ENCODE measurements at places on chromosomes 3 and 15.

DNA sequence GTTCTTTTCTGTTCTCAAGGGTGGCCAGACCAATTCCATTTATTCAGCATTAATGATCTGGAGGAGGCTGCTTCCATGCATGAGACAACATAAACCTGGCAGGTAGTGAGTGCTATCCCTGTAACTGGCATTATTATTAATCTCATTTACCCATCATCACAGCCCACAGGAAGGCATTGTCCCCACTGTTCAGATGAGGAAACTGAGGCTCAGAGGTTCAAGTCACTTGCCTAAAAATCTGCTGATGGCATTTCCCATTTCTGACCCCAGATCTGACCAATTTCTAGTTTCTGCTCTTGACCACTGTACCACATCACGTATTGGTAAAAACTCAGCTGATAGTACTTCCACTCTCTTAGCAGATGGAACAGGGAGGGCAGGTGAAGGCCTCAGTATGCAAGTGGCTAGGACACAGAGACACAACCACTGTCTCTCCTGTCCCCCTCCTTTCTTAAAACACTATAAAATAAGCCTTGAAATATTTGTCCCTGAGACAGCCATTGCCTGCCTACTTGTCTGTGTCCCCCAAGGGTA, 36.1 kb downstream of the TRANK1 start:
- no peak for DNase-seq
- H3K4me1 ChIP-seq = peaks cover 2% of the 10 kb centered on the region
- H3K27me3 ChIP-seq = no peaks in the 10 kb centered on the region

- no peaks in the 10 kb centered on the region for H3K4me1 ChIP-seq
- no peak for DNase-seq
- H3K27me3 ChIP-seq = no peaks in the 10 kb centered on the region
- no peak overlapping the region for H3K27ac ChIP-seq
- no peak overlapping the region for H3K4me3 ChIP-seq
Measured at GRCh38 chr3:76509179-76509830, 530.6 kb upstream of the ROBO2 start.

- H3K27me3 ChIP-seq = no peaks in the 10 kb centered on the region
- H3K4me1 ChIP-seq = no peaks in the 10 kb centered on the region
- no peaks in the 10 kb centered on the region for H3K36me3 ChIP-seq
Measured at GRCh38 chr3:124097362-124098131, 105.6 kb upstream of the ROPN1 start.

DNA sequence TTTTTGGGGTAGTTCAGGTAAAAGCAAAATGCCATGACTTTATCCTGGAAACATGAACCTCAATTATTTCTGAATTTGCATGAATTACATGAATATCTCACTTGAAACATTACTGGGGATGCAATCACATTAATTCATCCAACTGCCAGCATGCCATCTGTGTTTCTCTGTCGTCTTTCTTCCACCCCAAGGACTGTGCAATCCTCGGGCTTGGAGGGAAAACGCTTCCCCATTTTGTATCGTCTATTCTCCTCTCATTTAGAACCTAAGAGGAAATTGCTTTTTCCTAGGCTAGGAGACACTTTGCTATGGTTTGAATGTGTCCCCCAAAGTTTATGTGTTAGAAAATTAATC, 109.4 kb downstream of the SQOR start:
- H3K36me3 ChIP-seq = no peaks in the 10 kb centered on the region
- no peaks in the 10 kb centered on the region for H3K27me3 ChIP-seq
- H3K27ac ChIP-seq = no peak overlapping the region
- H3K4me3 ChIP-seq = no peak overlapping the region

DNA sequence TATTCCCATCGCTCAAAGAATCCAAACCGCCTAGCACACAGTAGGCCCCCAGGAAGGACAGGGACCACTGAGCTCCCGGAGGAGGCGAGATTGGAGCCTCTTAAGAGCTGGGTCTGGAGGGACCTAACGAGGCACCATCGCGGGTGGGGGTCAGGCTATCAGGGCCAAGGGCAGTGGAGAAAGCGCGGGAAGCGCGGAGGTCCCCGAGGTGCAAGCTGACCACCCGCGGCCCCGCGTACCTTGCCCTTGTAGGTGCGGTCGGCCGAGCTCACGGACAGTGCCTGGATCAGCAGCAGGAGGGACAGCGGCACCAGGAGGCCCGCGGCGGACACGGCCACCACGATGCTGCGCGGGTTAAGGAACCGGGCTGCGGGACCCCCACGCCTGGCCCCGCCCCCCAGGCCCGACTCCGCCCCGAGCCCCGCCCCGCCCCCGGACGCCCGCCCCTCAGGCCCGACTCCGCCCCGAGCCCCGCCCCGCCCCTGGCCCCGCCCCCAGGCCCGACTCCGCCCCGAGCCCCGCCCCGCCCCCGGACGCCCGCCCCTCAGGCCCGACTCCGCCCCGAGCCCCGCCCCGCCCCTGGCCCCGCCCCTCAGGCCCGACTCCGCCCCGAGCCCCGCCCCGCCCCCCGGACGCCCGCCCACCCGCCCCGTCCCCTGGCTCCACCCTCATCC, 3.9 kb downstream of the ZDHHC19 start:
- no peaks in the 10 kb centered on the region for H3K36me3 ChIP-seq
- H3K27ac ChIP-seq = no peak overlapping the region
- H3K4me3 ChIP-seq = peak overlapping the region; percentile 67
- peaks cover 3% of the 10 kb centered on the region for H3K27me3 ChIP-seq

DNA sequence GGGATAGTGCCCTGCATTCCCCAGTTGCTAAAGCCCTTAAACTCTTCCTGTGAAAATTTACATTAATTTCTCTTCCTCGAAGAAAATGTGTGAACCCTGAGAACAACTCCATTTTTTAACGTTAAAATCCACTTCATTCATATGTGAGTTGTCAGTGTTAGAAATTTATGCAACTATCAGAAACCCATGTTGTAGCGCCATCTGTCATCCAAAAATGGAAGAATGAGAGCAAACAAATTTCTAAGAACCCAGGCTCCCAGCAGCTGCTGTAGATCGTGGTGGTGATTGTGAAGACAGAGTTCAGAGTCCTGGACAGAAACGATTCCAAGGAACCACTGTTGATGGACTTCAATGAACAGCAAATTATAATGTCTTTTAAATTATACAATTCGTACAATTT, 179.7 kb upstream of the NDN start:
- H3K27ac ChIP-seq = no peak overlapping the region
- no peaks in the 10 kb centered on the region for H3K4me1 ChIP-seq
- H3K4me3 ChIP-seq = no peak overlapping the region
- H3K36me3 ChIP-seq = no peaks in the 10 kb centered on the region

DNA sequence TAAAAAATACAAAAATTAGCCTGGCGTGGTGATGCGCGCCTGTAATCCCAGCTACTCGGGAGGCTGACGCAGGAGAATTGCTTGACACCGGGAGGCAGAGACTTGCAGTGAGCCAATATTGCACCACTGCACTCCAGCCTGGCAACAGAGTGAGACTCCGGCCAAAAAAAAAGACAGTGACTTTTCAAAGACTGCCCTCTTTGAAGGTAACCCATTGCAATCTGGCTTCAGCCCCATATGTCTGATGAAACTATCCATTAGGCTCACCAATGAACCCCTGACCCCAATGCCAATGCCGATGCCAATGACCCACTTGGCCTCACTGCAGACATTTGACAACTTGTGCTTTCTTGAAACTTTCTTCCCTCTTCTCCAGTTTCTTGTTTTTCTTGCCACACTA, 54.3 kb downstream of the NCEH1 start:
- H3K4me3 ChIP-seq = no peak overlapping the region
- H3K27me3 ChIP-seq = no peaks in the 10 kb centered on the region
- H3K4me1 ChIP-seq = peaks cover 2% of the 10 kb centered on the region
- no peaks in the 10 kb centered on the region for H3K36me3 ChIP-seq
- no peak for DNase-seq
- H3K27ac ChIP-seq = no peak overlapping the region

DNA sequence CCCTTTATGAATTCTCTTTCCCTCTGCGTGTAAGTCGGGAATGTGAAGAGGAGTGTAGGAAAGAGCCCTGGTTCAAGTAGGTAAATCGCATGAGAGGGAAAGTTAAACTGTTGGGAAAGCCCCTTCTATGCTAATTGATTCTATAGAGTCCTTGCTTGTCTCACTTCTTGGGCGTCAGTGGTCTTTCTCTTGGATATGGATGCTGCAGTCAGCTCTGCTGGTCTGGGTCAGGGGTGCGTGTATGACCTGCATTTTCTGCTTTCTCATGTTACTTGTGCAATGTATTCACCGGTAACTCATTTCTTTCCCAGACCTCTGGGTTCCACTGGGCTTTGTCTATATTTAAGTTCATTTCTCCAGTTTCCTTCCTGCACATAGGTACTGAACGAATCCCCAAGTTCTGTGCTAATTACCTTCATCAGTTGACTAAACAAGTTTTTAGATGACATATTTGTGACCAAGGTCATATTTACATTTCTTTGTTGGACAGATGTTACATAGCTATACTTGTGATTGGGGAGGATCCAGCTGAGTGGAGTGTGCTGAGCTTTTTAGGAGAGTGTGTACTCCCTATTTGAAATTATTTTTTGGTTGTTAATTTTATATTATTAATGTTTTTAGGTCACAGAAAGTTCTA, 1.4 kb downstream of the SETD5 start:
- no peaks in the 10 kb centered on the region for H3K27me3 ChIP-seq
- no peak overlapping the region for H3K27ac ChIP-seq
- H3K4me3 ChIP-seq = peak overlapping the region; percentile 64
- H3K4me1 ChIP-seq = no peaks in the 10 kb centered on the region

- H3K4me3 ChIP-seq = no peak overlapping the region
- H3K27me3 ChIP-seq = no peaks in the 10 kb centered on the region
- DNase-seq = no peak
Measured at GRCh38 chr15:69719527-69720240, 267.1 kb downstream of the RPLP1 start.

- no peak for DNase-seq
- no peaks in the 10 kb centered on the region for H3K36me3 ChIP-seq
- H3K27ac ChIP-seq = no peak overlapping the region
- H3K4me1 ChIP-seq = no peaks in the 10 kb centered on the region
- H3K4me3 ChIP-seq = no peak overlapping the region
Measured at GRCh38 chr3:169144731-169145130, 518.8 kb downstream of the MECOM start.

DNA sequence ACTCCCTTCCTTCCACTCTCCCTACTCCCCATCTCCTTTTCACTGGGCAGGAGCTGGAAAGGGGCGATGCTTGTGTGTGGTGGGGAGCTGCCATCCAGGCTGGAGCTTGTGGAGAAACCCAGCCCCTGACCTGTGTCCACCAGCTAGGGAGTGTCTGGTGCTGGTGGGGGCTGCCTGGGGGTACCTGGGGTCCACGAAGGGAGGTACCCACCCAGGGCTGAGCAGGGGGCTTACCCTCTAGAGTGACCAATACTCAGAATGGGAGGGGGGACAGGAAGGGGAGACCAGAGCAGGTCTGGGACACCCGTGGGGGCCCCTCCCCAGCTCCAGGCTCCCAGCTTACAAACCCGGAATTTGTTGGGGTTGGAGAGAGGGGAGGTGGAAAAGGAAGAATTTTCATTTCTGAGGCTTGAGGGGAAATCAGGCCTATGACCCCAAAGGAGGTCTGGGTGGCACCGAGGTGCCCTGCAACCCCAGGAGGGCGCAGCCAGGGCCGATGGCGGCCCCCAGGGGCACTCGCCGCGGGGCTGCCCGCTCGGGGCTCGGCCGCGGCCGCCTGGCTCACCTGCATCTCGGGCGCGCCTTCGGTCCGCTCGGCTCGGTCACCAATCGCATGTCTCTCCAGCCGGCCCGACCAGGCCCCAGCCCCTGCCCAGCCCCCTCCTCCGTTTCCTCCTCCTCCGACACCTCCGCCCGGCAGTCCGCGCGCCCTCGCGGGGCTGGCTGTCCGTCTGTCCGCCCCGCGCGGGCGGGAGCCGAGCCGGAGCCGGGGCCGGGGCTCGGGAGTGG, 773 bp downstream of the LINGO1 start:
- H3K27ac ChIP-seq = no peak overlapping the region
- H3K4me3 ChIP-seq = peak overlapping the region; percentile 26
- H3K27me3 ChIP-seq = no peaks in the 10 kb centered on the region

- no peaks in the 10 kb centered on the region for H3K27me3 ChIP-seq
- H3K4me1 ChIP-seq = no peaks in the 10 kb centered on the region
- H3K4me3 ChIP-seq = no peak overlapping the region
- no peaks in the 10 kb centered on the region for H3K36me3 ChIP-seq
- no peak for DNase-seq
Measured at GRCh38 chr15:68409736-68410370, 22.1 kb downstream of the ITGA11 start.

DNA sequence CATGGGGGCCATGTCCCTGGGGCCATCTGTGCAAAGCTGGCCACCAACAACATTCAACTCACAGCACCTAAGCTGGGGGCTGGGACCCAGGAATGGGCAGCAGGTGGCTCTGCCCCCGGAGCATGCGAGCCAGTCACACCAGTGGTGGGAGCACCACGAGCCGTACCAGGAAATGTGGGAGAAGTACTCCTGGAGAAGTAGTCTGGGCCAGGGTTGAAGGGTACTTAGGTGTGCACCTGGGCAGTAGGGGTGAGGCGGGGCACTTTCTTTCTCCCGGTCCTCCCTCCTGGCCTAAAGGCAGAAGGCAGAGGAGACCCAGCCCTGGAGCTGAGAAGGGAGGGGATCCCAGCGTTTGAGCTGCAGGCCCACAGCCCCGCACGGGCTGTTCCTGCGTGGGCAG, 94.2 kb downstream of the PLXNA1 start:
- H3K27ac ChIP-seq = no peak overlapping the region
- no peak overlapping the region for H3K4me3 ChIP-seq
- no peaks in the 10 kb centered on the region for H3K36me3 ChIP-seq
- H3K27me3 ChIP-seq = no peaks in the 10 kb centered on the region
- no peaks in the 10 kb centered on the region for H3K4me1 ChIP-seq

DNA sequence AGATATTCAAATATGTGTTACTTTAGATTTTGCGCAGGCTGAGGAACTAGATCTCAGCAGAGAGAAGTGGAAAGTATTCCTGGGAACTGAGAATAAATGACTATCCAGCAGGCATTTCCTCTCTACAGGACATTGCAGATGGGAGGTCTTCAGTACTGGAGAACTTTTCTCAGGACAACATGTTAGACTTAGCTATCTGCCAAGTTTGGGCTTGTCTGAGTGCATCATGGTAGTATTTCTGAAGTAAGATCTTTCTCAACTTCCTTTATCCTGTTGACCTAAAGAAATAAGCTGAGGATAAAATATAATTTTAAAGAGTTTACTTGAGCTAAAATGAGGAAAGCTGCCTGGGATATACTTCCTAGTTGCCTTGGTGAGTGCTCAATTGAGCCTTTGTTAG, 167.9 kb upstream of the BCHE start:
- H3K4me3 ChIP-seq = no peak overlapping the region
- no peaks in the 10 kb centered on the region for H3K36me3 ChIP-seq
- no peaks in the 10 kb centered on the region for H3K4me1 ChIP-seq
- no peak for DNase-seq
- no peak overlapping the region for H3K27ac ChIP-seq

DNA sequence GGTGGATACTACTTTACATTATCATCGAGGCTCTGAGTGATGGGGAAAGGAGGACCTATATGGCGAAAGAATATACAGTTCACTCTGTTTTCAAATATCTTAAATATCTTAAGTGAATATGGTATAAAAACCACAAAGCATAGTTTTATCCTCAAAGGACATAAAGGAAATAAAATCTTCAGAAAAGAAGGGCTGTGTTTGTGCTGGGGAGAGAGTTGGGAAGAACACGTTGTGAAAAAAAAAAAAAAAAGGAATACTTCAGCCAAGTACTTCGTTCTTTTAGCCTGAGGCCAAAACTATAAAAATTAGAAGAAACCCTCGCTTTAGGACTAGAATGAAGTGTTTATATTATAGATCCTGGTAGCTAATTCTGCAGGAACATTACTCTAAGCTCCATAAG, 10.2 kb upstream of the TMEM212 start:
- no peaks in the 10 kb centered on the region for H3K4me1 ChIP-seq
- no peaks in the 10 kb centered on the region for H3K36me3 ChIP-seq
- no peak for DNase-seq
- no peaks in the 10 kb centered on the region for H3K27me3 ChIP-seq
